Sigmoid colon (tissue), 7 donors: ENCODE measurements at places on chromosomes 5 and 9.
A peak's percentile ranks its signal among the peaks of the same experiment; 100 is the strongest.

DNA sequence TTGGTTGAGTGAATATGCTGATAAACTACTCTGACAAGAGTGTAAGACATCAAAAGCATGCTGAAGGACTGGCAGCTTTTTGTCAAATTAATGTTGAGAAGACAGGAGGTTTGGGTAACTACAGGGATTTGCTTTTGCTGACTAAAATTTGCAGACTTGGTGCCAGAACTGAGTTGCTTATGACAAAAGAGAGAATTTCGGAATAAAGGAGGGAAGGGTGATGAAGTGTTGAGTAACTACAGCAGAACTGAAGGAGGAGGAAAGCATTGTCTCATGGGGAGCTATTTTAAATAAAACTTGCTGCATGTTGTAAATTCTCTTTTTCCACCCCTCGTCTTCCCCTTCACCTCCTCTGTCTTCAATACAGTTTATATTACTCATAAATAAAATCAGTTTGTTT is 296.1 kb downstream of the YTHDC2 start:
- DNase-seq: no peak

DNA sequence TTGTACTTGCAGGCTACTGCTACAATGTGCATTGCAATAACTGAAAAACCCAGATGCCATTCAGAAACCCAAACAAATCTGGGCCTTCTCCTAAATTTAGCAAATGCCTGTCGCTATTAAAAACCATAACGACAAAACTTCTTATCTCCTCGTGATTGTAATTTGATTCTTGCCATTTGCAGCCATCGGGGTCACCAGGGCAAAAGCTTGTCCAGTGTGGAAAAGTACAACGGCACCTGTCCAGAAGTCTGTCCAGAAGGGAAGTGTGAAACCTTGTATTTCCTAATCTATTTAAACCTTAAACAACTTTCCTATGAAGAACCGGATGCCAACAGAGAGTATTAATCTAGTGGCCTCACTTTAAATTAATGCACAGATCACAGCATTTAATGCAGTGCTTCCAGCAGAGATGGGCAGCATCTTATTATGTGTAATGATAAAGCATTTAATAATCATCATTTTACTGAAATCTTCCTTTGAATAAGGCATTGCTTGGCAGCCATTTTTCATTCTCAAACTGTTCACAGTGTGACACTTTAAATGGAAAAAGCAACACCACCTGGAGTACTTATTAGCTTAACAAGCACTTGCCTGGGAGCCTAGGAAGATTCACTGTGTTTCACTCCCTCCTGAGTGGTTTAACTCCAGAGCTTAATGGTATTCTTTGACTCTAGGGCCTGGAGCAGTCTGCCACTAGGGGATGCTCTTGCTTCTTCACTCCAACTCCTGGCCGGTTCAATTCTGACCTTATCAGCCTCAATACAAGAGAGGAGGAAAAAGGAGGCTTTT is 4.9 kb upstream of the C7 start:
- peak; percentile 75 for DNase-seq

DNA sequence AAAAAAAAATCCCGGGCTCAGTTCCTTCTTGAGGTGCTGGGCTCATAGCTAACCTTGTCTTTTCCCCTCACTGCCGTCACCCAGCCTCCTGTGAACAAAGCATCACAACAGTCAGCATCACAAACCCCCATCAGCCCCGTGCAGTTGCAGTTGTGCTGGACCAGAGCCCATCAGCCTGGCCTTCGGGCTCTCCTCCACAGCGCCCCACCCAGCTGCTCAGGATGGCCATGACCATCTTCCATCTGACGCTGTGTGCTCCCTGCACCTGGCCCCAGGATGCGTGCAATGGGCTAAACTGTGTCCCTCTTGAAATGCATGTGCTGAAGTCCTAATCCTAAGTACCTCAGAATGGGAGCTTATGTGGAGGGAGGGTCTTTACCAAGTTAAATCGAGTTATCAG is 48.1 kb downstream of the NSUN2 start:
- DNase-seq: no peak

- no peak for DNase-seq
Measured at GRCh38 chr5:40001796-40002195, 577.0 kb upstream of the DAB2 start.

DNA sequence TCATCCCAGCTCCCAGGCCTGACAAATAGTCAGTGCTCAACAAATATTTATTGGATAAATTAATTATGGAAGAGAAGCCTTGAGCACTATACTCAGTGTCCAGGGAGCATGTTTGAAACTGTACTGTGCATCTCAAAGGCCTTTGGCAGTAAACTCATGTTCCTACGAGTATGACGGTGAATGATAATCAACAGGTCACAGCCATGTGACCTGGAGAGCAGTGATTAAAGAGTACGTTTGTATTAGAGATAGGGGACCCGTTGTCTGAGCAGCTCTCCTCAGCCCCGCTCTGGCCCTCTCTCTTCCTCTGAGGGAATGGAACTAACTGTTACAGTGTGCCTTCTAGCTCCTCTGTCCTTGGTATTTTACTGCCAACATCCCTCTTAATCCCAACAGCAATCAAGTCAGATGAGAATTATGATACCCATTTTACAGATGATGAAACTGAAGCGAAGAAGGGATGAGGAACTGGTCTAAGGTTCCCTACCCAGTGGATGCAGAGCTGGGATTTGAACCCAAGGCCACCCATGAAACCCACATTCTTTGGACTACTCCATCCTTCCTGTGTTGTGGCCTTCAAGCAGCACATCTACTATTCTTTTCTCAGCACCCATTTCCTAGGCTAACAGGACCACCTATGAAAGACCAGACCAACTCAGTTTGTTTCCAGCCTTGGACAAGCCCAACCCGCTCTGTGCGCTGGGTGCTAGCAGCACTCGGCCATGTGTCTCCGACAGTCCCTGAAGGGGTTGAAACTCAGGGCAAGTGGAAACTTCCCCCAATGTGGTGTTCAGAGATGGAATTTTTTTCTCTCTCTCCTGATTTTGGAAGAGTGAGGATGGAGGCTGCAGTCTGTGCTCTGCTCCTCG is 34.9 kb downstream of the SPRY4 start:
- no peak for DNase-seq

DNA sequence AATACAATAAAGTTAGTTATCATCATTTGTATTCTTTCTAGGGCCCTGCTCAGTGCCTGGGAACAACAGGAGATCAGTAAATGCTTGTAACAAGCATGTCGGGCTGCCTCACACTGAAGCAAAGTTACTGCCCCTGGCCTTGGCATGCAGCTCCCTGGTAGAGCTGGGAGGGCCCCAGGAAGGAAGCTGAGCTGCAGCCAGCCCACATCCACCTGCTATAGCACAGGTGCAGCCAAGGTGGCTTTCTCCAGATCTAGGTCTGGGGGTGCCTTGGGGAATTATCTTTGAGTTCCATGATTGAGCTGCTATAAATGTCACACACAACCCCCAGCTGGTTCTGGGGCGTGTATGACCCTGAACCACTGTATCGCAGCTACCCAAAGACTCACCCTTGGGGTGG is 293.4 kb upstream of the MSX2 start:
- DNase-seq: no peak

GRCh38 chr5:77294185-77294584 is 83.7 kb downstream of the PDE8B start:
- no peak for DNase-seq

GRCh38 chr9:131289301-131290035 is at the start of gene PLPP7:
TSS of gene PLPP7 (plus strand) at chr9:131289723. CDS start at chr9:131289998, 275 bp downstream.
- DNase-seq: peak; percentile 89

GRCh38 chr5:130243641-130244040 is 339.4 kb downstream of the CHSY3 start:
- no peak for DNase-seq

- DNase-seq: no peak
Measured at GRCh38 chr9:92963831-92964606, 16.7 kb downstream of the FGD3 start.
